ENCODE measurements at places on chromosomes 2 and 18.

- no peak for DNase-seq
Observed at GRCh38 chr2:107414376-107414775, 412.3 kb upstream of the RGPD4 start.

DNA sequence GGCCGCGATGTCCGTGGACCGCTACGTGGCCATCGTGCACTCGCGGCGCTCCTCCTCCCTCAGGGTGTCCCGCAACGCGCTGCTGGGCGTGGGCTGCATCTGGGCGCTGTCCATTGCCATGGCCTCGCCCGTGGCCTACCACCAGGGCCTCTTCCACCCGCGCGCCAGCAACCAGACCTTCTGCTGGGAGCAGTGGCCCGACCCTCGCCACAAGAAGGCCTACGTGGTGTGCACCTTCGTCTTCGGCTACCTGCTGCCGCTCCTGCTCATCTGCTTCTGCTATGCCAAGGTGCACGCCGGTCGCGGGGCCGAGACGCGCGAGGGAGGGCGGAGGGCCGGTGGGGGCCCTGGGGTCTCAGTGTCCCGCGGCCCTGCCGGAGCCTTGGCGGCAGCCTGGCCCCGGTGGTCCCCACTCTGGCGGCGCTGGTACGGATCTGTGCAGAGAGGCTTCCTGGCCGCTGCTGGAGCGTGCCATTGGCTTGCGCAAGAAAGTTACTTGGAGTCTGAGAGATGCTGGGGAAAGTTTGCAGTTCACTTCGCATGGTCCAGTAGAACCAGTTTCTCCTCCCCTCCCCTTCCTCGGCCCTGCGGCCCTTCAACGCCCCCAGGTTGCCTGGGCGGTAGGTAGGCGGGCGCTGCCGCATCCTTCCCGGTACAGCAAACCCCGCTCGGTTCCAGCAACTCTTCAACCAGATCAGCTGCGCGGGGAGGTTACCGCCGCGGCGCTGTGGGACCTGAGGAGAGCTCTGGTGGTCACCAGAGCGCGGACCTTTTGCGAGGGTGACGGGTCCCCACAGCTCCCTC lies 1.5 kb downstream of the GALR1 start:
- DNase-seq: peak; percentile 24

DNA sequence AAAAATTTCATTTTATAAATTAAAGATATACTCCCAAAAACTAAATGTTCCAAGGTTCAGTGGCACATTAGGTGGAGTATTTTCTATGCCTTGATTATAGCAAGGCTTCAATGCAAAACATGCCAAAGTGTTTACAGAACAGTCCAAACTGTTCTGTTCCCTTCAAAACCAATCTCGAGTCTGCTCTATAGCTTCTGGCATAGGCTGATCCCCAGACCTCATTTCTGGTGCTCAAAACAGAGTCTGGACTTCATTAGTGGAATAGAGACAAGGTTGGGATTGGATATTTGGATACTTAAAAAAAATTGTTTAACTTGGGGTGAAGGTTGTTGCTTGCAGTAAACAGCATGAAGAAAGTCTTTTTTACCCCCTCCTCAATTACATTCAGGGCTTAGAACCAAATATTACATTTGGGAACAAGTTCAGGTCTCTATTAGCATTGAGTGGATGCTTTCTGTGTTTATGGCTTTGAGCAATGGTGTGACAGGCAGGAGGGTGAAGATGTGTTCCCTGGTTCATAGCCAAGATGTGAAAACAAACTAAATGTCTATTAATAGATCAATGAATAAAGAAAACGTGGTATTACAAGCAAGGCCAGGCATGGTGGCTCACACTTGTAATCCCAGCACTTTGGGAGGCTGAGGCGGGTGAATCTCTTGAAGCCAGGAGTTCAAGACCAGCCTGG lies 208.1 kb upstream of the RND3 start:
- no peak for DNase-seq

GRCh38 chr18:56066524-56067213 lies 478.7 kb upstream of the TCF4 start:
- no peak for DNase-seq

DNA sequence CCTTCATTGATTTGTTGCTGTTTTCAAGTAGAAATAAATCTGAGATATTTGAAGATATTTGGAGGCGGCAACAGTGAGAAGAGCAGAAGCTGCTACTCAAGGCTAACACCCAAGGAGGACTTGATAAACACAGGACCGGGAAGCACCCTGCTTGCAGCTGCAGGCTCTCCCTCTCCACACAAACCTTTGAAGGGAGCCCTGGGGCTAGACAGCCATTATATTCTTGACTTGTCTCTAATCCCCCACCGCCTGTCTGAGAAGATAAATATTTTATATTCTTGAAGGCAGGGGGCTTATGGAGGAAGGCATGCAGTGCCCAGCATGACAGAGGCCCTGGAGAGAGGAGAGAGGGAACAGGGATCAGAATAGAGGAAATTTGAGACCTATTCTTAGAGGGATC lies 50.9 kb upstream of the SMAD2 start:
- DNase-seq: no peak

DNA sequence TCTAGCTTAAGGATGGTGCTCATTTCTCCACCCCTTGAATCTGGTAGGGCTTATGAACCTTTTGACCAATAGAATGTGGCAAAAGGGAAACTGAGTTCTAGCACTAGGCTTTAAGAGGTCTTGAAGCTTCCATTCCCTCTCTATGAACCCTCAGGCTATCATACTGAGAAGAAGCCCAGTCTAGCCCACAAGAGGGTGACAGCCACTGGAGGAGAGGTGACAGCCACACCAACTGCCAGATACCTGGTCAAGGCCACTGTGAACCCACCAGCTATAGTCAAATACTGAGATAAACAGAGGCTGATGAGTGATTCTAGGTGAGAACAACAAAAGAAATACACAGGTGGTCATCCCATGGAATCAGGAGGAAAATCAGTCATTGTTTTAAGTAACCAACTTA lies 37.6 kb downstream of the NCKAP5 start:
- no peak for DNase-seq

- DNase-seq: no peak
Observed at GRCh38 chr2:15822151-15823044, 118.0 kb upstream of the MYCN start.

Data from SK-N-SH (cell line).